T-helper 22 cell (primary cell): ENCODE measurements at places on chromosomes 5 and 9.

GRCh38 chr5:78483809-78484521, 123.5 kb downstream of the SCAMP1 start:
- no peak for DNase-seq

- DNase-seq = no peak
Measured at GRCh38 chr5:5293029-5293428, 129.4 kb upstream of the ICE1 start.

DNA sequence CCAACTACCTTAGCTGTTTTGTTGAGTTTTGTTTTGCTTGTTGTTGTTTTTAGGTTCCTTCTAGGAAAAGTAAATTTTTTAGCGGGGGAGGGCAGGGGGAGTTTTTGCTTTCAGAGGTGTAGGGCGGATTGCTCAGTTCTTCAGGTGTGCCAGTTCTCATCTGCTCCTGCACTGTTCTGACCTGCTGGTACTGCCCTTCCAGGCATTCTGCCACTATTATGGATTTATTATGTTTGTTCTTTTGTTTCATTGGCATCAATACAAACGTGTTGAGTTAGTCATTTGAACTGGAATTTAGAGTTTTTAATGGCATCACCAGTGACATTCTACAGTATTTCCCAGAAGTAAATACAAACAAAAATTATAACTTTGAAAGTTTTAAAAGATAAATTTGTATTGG, 26.0 kb downstream of the ERCC6L2 start:
- DNase-seq = no peak

DNA sequence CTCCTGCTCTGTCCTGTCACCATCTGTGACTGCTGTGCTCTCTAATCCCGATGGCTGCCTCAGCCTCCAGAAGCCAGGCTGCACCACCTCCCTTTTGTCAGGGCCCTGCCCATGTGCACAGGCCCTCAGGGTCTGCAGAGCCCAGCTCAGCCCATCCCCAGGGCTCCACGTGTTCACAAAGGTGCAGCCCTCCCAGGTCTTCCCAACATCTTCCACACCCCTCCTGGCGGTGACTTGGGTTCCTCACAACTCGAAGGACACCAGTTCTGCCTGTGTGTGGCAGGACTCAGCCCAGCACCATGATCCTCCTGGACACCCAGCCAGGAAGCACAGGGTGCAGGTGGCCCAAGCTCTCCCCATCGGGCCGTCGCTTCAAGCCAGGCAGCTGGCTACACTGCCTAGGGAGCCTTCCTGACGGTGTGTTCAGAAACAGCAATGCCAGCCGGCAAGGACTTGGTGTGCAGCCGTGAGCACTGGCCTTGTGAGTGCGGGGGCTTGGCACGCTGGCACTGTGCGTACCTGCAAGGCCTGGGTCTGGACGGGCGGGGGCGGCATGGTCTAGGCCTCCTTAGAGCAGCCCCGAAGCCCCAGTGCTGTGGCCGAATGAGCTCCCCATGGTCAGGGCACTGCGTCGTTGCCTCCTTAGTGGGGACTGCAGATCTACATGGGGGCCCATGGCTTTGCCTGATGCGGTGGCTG, 96.1 kb downstream of the MRPL36 start:
- no peak for DNase-seq

GRCh38 chr5:33372721-33373472, 67.9 kb upstream of the TARS1 start:
- DNase-seq = no peak

DNA sequence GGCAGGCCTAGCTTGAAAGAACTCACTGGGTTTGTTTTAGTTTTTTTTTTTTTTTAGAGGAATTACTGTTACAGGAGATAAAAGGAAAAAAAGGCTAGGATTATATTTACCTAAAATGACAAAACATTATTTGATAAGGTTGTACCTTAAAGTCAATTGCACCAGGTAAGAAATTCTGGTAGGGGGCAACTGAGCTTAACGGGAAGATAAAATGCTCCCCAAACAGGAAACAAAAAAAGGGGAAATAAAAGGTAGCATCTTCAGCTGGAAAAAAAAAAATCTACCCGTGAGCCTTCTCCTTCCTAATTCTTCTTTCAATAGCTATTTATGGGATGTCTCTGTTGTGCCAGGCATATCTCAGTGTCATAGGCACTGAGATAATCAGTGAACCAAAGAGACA, 164.5 kb downstream of the PIK3R1 start:
- DNase-seq = no peak

- DNase-seq = no peak
Measured at GRCh38 chr5:116632890-116633289, 58.3 kb upstream of the SEMA6A start.

DNA sequence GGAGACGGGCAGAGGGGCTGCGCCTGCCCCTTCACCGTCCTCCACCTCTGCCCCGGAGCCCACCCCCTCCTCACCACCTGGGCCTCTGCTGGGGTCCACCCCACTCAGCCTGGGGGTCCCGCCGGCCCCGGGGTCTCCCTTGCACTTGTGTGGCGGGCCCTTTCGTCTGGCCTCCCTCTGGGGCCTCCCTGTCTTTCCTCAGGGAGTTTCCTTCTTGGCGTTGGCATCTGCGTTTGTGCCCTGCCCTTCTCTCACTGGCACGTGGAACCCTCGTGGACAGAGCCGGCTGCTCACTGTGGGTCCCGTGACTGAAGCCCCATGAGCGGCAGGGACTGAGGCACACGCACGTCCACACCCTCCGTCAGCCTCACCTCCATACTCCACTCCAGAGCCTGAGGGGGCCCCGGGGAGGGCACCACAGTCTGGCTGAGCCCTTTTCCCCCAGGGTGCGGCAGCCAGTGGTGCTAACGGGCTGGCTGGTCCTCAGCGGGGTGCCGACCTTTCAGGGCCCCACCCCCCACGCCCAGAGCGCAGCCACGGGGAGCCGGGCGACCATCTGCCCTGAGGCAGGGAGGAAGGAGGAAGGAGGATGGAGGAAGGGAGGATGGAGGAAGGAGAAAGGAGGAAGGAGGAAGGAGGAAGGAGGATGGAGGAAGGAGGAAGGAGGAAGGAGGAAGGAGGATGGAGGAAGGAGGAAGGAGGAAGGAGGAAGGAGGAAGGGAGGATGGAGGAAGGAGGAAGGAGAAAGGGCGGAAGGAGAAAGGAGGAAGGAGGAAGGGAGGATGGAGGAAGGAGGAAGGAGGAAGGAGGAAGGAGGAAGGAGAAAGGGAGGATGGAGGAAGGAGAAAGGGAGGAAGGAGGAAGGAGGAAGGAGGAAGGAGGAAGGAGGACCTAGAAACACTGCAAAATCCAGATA, 53.0 kb upstream of the NRARP start:
- no peak for DNase-seq
